8988T (cell line): ENCODE measurements at places on chromosomes 13 and 19.

DNA sequence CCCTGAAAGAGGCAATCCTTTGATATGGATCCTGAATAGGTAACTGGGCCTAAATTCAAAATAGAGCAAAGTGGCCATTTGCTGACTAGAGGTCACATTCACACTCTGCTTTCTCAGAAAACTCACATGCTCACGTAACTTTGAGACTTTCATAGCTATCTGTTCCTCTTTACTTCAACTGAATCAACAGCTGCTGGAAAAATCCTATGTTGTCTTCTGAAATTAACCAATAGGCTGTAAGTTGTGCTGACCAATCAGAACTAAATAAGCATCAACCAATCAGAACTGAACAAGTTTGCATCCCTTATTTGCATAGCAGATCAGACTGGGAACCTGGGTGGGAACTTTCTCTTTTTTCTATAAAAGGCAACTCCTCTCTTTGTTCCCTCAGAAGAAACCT lies 24.0 kb upstream of the TBC1D4 start:
- DNase-seq, result no peak

- DNase-seq, result no peak
Observed at GRCh38 chr19:31263328-31263727, 85.9 kb downstream of the TSHZ3 start.

- no peak for DNase-seq
Observed at GRCh38 chr13:46178143-46178542, 3.8 kb downstream of the LCP1 start.

DNA sequence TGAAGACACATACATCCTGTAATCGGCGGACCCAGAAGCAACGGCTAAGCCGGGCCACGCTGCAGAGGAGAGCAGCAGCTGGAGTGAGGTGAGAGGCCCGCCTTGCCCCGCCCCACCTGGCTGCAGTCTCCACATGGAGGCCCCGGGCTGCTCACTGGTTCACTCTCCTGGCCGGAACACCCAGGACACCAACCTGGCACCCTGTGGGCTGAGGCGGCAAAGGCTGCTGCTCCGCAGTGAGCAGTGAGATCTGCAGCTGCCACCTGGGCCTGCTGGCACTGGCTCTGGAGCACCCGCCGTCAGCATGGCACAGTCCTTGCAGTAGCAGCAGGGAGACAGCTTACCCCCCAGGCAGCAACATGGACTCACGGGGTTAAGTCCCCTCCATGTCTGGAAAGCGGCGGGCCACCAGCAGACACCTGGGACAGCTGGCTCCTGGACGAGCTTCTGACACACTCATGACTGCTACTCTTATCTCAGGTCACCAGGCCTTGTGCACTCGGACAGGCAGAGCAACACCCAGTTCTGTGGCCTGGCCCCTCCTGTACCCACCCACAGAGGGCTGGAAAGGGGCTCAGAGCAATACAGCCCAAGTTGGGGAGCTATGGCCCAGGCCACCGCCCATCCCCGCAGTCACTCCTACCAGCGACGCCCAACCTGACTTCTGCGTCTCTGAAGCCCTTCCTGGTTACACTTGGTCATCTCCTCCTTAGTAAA lies 13.2 kb upstream of the KPTN start:
- DNase-seq, result no peak

GRCh38 chr13:98651744-98652143 lies 74.8 kb upstream of the STK24 start:
- DNase-seq, result no peak

GRCh38 chr13:46170687-46171086 lies 11.3 kb downstream of the LCP1 start:
- DNase-seq, result no peak

DNA sequence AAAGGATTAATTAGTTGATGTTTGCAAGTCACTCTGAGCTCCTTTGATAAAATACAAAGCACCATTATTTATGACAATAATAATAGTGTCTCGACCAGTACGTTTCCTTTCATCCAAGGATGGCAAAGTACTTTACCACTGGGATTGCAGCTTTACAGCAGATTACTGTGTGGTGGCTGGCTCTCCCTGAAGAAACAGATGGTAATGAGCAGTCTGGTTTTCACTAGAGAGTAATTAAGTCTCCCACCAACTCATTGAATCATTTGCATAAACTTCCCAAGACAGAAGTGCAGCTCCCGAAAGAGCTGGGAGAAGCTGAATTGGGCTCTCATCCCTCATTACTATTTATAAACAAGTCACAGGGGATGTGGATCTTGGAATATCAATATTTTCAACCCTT lies 48.7 kb downstream of the KLF5 start:
- DNase-seq, result no peak

DNA sequence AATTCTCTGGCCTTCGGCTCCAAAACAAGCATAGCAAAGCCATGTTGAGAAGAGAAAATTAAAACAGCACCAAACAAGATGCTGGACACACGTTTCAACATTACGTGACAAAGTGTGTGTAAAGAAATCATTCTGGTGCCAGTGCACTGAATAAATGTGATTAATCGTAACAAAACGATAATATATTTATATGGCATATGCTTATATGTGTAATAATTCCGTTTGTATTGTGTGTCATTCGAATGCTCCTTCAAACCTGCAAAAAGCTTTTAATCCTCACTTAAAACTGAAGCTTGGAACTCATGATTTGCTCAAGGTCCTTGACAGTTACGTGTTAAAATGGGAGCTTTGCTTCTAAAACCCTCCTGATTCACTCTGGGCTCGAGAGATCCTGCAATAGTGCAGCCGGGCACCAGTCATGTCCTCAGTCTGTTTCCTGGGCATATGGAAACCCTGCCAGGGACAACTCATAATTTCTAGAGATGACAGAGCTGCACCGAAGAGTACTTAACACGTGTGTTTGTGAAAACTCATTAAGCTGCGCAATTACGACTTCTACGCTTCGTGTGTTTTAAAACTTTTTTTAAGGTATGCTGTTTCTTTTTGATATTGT lies 731 bp upstream of the AKAP8L start:
- DNase-seq, result no peak
